ENCODE measurements at places on chromosomes 12 and 14.

- DNase-seq, result no peak
Observed at GRCh38 chr14:45136399-45136798, 669 bp downstream of the FANCM start.

GRCh38 chr12:93921521-93921920, 226.9 kb upstream of the PLXNC1 start:
- DNase-seq, result no peak

- no peak for DNase-seq
Observed at GRCh38 chr14:53927171-53927570, 29.5 kb downstream of the BMP4 start.

DNA sequence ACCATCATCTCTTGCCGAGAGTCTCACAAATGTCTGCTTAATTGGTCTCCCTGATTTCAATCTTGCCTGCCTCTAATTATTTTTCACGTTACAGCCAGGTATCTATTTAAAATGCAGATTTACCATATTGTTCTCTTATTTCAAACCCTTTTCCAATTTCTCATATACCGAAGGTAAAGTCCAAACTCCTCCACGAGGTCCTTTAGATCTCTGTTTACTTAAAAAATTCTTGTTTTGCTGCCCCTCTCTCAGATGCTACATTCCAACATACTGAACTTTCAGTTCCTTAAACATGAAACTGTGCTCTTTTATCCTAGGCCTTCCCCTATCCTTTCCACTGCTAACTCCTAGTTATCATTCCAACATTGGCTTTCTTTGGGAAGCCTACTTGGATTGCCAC, 363.9 kb downstream of the CEP128 start:
- no peak for DNase-seq

DNA sequence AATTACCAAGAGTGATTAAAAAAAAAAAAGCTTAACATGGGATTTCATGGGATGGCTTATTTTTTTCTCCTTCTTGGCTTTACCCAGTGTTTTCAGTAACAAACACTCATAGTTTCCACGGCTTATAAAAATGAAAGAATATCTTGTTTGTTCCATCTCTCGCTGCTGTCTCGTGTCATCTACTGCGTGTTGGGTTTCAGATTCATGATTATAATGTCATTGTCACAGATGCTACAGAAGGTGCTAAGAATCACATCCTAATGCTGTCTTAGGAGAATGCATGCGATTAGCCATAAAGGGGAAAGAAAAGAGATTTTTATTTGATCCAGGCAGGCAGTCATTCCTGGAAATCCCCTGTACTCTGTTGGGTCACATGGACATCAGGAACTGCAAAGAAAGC, 1267.6 kb upstream of the TMEM132C start:
- no peak for DNase-seq

DNA sequence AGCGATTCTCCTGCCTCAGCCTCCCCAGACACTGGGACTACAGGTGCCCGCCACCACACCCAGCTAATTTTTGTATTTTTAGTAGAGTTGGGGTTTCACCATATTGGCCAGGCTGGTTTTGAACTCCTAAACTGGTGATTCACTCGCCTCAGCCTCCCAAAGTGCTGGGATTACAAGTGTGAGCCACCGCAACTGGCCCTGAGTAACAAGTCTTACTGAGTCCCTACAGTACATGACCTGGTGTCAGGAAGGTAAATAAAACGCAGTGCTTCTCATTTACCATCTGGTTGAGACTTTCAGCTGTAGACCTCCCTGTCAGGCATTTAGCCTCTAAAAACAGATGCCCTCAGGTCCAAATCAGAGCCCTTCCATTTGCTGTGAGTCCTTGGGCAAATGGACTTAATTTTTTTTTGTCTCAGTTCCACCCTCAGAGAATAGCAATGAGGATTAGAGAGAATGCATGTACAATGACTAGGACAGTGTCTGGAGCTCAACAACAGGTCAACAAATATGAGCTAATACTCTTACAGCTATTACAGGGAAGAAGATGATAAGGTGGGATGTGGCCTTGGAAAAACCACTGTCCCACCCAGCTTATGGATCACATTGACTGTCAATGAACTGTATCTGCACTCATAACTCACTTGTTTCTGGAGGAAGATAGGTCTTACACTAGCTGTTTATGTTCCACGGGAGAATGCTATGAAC, 70.5 kb downstream of the PHLDA1 start:
- DNase-seq, result no peak

DNA sequence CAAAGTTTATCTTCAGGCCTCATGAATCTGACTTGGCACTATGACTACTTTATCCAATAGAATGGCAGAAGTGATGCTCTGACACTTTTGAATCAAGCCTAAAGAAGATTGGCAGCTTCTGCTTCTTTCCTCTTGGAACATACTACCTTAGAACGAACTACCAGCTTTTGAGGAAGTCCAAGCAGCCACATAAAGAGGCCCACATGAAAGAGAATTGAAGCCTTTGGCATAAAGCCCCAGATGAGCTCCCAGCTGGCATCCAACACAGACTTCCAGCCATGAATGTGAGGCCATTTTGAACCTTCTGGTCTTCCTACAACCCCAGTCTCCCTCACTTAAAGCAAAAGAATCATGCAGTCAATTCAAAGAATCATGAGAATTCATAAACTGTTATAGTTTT, 65.8 kb downstream of the EEA1 start:
- no peak for DNase-seq

DNA sequence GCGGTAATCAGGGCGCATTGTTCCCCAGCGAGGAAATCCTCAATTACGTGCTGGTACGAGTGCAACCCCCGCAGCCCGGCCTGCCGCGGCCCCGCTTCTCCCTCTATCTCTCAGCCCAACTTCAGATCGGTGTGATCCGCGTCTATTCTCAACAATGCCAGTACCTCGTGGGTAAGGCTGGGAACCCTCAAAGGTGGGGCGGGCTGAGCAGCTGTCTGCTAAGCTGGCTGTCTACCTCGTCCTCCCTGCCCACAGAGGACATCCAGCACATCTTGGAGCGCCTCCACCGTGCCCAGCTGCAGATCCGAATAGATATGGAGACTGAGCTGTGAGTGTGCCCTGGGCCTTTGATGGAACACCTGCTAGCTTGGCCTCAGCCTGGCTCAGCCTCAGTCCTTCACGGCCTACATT, 996 bp downstream of the REC8 start:
- DNase-seq, result no peak

- DNase-seq, result no peak
Observed at GRCh38 chr14:105760691-105761344, 234.4 kb downstream of the TMEM121 start.

- no peak for DNase-seq
Observed at GRCh38 chr12:75944097-75944904, 87.3 kb downstream of the PHLDA1 start.

DNA sequence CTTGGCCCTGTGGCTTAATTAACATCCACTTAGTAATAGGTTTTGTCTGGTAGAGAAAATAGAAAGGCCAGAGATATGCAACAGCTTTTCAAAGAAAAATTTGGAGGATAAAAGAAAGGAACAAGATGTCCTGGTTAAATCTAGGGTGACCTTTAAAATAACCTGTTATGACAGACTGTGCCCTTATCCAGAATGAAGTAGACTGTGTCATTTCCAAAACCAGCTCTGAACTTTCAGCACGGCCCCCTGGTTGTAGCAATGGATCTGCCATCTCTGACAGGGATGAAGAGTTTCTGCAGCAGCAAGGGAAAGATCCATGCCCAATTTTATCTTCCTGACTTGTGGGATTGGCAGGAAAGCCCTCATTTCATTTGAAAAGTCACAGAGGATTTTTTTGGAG, 5.1 kb downstream of the PLEKHG7 start:
- no peak for DNase-seq

- no peak for DNase-seq
Observed at GRCh38 chr12:46930101-46930500, 104.3 kb upstream of the SLC38A4 start.

DNA sequence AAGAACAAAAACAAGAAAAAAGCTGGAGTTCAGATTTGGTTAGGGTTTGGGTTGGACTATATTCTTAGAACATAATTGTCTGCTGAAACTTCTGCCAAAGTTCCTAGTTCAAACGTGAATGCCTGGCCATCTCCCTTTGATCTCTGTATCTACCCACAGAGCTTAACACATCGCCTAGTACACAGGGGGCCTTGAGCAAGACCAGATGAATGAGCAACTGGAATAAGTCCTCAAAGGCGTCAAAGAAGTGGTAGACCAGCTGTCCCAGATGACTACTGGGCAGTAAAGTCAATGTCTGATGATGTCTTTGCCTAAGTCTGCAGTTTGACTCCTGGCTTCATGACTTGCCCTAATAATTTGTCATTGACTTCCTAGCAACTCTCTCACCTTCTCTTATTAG, 13.9 kb upstream of the STAB2 start:
- no peak for DNase-seq

DNA sequence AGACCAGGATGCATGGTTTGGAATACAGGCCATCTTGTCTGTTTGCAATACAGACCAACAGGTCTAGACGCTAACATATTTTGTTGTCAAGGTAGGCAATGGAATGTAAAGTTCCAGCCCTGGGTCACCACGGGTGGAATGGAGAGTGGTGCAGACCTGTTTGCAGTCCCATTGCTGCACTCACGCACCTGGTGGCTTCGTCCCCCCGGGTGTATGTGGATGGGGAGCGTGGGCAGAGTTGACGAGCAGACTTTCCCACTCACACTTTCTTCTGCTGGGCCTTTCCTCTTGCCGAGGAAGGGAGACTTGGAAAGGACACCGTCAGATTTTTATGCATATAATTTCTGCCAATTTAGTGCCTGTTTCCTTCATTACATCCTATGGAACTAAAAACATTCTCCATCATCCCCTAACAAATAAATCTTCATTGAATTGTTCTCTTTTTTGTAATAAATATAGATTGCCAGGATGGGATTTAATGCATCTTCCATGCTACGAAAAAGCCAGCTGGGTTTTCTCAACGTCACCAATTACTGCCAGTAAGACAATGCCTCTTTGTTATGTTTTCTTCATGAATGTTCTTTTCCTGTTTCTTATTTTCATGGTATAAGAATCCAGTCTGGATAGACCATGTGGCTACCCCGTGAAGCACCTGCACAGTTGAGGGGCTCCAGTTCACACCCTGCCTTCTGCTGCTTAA, 15.2 kb downstream of the DCAF4 start:
- no peak for DNase-seq

GRCh38 chr12:124964836-124965462, 24.0 kb downstream of the DHX37 start:
- no peak for DNase-seq

DNA sequence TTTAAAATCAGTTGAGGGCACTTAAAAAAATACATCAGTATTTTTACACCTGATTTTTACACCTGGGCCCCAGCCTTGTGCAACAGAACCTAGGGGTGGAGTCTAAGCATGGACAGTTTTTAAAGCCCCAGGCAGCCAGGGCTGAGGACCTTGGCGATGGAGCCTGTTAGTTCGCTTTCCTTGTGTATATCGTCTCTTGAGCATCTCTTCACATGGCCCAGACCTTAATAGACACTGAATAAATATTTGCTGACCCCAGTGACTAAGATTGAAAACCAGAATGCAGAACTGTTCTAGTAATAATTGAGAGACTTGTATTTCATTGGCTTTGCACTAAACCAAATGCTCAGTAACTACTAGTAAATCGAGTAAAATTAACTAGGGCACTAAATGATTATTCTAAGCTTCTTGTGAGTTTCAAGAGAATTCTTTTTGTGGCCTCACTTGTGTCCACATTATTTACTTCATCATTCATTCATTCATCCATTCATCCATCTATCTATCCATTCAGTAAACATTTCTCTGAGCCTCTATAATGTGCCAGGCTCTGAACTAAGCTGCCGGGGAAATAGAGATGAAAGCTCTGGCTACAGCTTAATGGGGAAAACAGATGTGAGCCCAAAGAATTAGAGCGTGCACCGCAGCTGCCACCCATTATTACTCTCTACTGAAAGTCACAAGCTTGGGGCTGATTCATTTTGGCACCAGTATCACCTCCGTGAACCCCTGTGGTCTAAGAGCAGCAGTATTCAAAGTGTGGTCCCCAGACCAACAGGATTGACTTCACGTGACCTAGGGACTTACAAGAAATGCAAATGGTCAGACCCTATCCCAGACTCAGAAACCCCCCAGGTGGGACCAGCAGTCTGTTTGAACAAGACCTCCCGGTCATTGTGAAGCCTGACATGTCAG, 30.7 kb upstream of the BCL7A start:
- no peak for DNase-seq

GRCh38 chr12:30874455-30875321, 51.9 kb upstream of the TSPAN11 start:
- no peak for DNase-seq

- no peak for DNase-seq
Observed at GRCh38 chr12:98894412-98895085, 249.5 kb downstream of the APAF1 start.

- no peak for DNase-seq
Observed at GRCh38 chr14:74984236-74985027, 18.3 kb upstream of the EIF2B2 start.

DNA sequence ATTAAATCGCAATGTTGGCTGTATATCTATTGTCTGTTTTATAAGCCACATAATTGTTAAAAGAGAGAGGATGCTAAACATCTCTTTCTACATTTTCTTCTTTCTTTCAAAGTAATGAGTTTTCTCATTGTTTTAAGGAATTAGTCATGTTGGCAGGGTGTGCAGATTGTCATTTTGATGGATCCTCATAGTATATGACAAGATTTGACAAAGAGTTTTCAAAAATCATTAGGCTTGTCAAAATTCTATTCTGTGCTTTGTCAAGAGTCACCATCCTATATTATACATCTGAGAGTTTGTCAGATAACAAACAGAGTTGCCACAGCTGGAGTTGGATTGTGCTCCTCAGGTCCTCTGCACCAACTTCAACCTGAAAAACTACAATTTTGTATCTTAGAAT, 35.4 kb upstream of the APPL2 start:
- no peak for DNase-seq

GRCh38 chr14:22650960-22651521, 6.9 kb upstream of the OR6J1 start:
- no peak for DNase-seq

DNA sequence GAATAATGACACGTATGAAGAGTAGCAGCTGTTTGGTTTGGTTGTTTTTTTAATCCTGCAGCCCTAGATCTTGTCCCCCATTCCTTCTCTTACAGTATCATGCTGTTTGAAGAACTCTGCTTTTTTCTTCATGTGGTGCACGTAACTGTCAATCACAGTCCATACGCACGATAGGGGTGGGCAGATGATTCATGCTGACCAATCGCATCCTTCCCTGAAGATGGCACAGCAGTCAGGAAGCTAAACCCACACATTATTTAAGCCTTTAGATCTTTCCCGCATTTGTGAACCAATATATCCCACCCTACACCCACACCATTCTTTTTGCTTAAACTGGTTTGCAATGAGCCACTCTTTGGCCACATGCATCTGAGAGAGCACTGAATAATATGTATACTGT, 158.9 kb upstream of the PLEKHA5 start:
- DNase-seq, result no peak
